ENCODE measurements at places on chromosomes 16 and 17. TPM values are rescaled to one million over a fixed set of nuclear protein-coding genes. Genes with fewer than 3 reads are reported as not detected.

Gene PRR11
- 418 TPM for total RNA-seq

Gene ATP2C2
- total RNA-seq, result not detected

Gene SPN
- not detected for total RNA-seq

Gene CYBA
- total RNA-seq, result 144 TPM

Gene ACSM3
- total RNA-seq, result 1.1 TPM

Gene SCNN1B
- total RNA-seq, result not detected

Gene CRYBA1
- total RNA-seq, result not detected

Gene MYLK3
- total RNA-seq, result under 0.01 TPM

Gene CHST4
- total RNA-seq, result not detected

Gene HSD17B1
- total RNA-seq, result 1.1 TPM

Gene KRTAP4-9
- not detected for total RNA-seq
